ENCODE measurements at places on chromosomes 1 and 21. TPM values are rescaled to one million over a fixed set of nuclear protein-coding genes. Genes with fewer than 3 reads are reported as not detected.

- no peak for DNase-seq
Measured at GRCh38 chr1:157030728-157031127, 14.8 kb downstream of the ARHGEF11 start.

GRCh38 chr1:98147280-98147679 lies 226.4 kb upstream of the DPYD start:
- no peak for DNase-seq

The SYDE2 gene
- total RNA-seq = 0.38 TPM

GRCh38 chr1:24465099-24465498 lies 37.5 kb upstream of the RCAN3 start:
- DNase-seq = no peak

DNA sequence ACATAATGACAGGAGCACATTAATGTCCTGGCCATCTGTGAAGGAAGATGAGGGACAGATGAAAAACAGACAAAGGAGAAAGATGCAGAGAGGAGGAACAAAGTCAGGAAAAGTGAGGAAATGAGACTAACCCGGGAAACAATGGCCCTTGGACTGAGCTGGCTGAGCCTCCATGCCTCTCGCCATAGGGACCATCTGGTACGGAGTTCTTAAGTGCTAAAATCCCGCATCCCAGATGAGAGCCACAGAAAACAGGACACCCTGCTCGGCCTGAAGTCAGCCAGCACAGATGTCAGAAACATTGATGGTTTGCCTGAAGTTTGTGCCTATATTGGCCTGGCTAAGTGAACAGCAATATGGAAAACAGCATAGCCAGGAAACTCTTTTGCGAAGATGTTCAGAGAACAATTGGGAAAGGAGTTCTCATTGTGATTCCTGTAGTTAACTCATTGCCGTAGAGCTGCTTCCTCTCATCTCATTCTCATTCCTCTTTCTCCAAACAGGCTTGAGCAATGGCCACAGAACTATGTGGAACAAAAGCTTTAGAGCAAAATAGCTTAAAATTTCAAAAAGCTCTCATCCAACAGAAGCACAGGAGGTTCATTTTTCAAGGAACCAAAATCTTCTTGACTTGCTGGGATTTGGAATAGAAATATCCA lies 96.6 kb downstream of the ASTN1 start:
- DNase-seq = no peak

The SRGAP2B gene
- 23.3 TPM for total RNA-seq

DNA sequence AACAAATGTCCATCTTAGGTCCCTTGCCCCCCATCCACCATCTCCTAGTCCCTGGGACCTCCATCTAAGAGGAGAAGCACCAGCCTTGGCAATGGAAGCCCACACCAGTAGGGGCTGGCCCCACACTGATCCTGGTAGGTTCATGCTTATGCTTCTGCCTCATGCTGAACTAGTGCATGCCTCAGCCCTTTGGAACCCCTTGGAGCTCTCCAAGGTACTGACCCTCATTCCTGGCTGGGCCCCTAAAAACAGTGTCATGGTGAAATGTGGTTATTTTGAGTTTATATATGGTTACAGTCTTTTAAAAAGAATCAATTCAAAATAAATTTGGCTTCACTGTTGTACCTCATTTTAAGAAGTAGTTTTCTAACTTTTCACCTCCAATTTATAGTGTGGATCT lies 108.3 kb downstream of the HIVEP3 start:
- no peak for DNase-seq

The ARV1 gene
- 13.1 TPM for total RNA-seq

DNA sequence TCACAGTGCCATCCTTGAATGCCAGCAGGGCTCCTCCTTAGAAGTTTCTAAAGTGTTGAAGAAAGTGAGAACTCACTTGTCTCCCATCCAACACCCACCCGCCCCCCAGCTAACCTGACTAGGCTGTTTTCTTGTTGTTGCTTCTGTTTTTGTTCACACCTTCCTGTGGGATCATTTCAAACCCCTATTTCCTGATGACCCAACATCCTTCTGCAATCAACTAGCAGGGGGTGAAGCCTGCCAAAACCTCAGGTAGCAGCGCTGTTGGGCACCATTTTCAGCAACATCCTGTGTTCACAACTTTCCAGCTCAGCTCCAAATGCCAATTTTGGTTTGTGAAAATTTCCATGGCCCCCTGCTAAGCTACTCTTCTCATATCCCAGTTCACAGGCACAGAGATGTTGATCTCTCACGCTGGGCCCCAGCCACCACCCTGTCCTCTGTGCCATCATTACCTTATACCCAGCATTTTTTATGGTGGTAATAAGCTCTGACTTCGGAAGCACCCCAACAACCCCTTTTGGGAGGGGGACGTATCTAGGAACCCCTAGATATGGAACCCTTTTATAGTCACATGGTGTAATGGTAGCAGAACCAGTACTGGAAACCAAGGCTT lies 41.4 kb downstream of the CDC7 start:
- no peak for DNase-seq

DNA sequence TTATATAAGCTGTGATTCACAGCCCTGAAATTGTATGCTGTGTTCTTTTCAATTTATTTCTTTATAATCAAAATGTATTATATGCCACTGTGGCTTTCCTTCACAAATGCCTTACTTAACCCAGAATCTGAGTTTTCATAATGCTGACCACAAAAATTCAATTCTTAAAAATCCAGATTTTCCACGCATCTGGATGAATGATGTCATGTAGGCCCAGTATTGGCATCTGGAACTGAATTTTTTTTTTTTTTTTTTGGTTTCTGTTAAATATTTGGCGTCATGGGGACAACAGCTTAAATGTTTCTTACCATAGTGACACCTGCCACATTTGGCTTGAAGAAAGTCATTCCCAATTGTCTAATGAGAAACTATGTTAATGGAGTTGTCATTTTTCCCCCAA lies 296.8 kb downstream of the TM2D1 start:
- DNase-seq = no peak

The FMOD gene
- not detected for total RNA-seq

The MATN1 gene
- 0.93 TPM for total RNA-seq

- DNase-seq = no peak
Measured at GRCh38 chr1:246373828-246374569, 133.1 kb downstream of the SMYD3 start.

DNA sequence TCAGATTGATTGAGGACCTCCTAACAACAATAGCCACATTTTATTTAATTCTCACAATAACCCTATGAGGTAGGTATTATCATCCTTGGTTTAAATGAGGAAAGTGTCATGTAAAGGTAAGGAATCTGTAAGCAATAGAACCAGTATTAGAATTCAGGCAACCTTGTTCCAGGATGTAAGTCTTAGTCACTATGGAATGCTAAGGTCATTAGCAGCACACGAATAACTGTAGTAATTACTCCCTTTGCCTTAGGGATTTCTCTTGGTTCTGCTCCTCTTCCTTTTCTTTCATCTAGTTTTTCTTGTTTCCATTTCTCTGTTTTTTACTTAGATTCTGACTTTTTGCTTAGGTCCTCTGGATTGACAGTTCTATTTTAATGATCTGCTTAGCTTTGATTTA lies 23.1 kb upstream of the ATP6V1G3 start:
- no peak for DNase-seq

- no peak for DNase-seq
Measured at GRCh38 chr1:11671544-11672286, 7.7 kb downstream of the FBXO6 start.

The NEK2 gene
- total RNA-seq = 0.59 TPM

GRCh38 chr1:210151052-210151672 lies 81.4 kb upstream of the SERTAD4 start:
- no peak for DNase-seq

GRCh38 chr1:177209357-177209756 lies 38.6 kb downstream of the BRINP2 start:
- DNase-seq = no peak

GRCh38 chr1:164660775-164661174 lies 101.8 kb downstream of the PBX1 start:
- DNase-seq = no peak

DNA sequence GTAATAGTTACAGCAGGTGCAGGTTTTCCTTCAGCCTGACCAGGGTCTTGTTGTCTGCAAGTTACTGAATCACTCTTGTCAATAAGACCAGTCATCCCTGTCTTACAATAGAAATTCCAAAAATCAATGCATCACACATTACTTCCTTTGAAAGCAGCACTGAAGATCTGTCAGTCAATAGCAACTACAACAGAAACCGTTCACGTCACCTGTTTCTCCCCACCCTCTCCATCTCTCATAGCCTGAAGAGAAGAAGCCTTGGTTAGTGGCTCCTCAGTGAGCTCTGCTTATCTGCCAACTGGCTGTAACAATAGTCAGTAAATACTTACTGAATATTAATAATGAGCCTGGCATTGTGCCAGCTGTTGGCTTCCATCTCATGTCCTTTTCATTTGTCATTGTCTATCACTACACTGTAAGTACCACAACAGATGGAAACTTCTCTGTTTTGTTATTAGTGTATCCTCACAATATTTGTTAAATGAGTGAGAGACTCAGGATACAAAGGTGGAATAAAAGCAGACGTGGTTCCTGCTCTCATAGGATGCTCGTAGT lies 195.2 kb downstream of the S1PR1 start:
- no peak for DNase-seq

The CD1B gene
- not detected for total RNA-seq

GRCh38 chr1:171999756-172000155 lies 158.5 kb downstream of the DNM3 start:
- no peak for DNase-seq

The OR2AK2 gene
- total RNA-seq = not detected

GRCh38 chr1:56466538-56466937 lies 112.8 kb downstream of the PLPP3 start:
- no peak for DNase-seq

The CACHD1 gene
- total RNA-seq = 0.12 TPM

- DNase-seq = no peak
Measured at GRCh38 chr1:162376691-162377090, at the start of gene SPATA46. TSS of gene SPATA46 (minus strand) at chr1:162376854. CDS start at chr1:162376790, 64 bp downstream.

GRCh38 chr1:232629250-232630046 lies 485 bp downstream of the SIPA1L2 start:
- DNase-seq = peak; percentile 20

DNA sequence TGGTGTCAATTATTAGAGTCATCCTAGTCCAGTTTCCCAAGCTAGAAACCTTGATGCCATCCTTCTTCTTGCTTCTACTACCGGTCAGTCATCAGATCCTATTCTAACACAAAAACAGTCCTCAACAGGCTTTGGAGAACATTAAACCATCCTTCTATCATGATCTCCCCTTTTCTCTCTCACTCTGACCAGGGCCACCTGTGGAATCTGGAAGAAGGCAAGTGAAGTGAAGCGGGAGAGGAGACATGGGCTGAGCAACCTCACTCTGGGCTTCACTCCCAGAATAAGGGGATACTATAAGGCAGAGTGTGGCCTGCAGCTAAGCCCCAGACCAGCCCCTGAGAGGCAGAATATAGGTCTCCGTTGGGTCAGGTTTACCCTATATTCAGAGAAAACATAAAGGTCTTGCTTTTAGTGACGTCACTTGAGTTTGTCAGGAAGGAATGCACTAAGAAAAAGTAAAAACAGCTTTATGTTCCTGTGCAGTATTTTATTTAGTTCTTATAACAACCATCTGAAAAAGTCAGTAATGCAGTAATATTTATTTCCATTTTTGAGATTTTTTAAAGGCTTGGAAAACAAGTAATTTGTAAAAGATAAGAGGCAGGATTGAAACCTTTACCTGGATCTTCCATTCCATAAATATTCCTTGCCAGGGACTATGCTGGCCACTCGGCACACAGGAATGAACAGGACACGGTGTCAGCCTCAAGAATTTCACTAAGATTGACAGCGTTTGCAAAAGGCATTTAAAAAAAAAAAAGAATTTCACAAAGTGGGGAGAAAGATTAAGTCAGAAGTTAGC lies 61.3 kb downstream of the NFASC start:
- no peak for DNase-seq

The RNU1-1 gene
- total RNA-seq = 3,526 TPM

GRCh38 chr1:174875306-174875705 lies 124.4 kb upstream of the CACYBP start:
- no peak for DNase-seq

- no peak for DNase-seq
Measured at GRCh38 chr1:117753652-117754051, 147.8 kb downstream of the TENT5C start.

DNA sequence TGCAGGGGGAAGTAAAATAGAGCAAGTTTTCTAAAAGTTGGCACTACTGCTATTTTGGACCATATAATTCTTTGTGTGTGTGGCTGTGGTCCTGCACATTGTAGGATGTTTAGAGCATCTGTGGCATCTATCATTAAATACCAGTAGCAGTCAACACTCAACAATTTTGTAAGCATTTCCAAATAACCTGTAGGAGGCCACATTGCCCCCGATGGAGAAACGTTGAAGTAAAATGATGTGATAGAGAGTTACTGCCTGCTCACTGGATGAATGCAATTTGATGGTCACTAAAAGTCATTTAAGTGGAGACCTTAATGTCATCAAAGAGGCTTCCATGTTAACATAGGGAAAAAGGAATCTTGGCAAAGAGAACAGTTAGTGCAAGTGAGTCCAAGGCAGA lies 560.8 kb downstream of the NEGR1 start:
- no peak for DNase-seq

DNA sequence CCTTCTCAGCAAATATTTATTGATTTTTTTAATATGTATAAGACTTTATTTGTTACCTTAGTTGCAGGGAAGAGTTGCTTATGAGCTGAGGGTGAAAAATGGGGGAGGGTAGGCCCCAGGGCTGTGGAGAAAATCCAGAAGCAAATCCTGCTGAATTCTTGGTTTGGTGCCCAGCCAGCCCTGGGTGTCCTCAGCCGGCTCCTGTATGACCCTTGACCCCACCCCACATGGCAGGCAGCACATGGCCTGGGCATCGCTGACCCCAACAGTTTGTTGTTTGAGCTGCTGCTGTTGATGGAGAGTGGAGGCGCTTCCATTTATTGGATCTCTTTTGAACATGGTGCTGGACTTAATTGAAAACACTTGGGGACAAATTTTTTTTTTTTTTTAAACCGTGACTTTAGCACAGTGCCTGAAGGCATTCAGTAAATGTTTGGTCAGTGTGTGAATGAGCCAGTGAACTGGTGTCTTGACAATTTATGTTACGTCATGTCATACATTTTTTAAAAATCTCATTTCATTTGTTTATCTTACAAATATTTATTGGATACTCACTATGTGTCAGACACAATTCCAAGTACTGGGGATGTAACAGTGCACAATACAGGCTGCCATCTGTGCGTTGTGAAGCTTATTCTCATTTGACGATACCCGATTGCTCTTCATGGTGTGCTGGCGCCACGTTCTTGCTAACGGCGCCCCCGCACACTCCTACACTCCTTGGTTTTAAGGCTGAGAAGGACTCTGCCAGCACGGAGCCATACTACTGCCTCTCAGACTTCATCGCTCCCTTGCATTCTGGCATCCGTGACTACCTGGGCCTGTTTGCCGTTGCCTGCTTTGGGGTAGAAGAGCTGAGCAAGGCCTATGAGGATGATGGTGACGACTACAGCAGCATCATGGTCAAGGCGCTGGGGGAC lies 98.8 kb downstream of the MTR start:
- DNase-seq = no peak

The RNF2 gene
- 23.4 TPM for total RNA-seq

- no peak for DNase-seq
Measured at GRCh38 chr21:33496345-33496744, 4.8 kb upstream of the DNAJC28 start.
